Foreskin fibroblast (primary cell): ENCODE measurements at places on chromosomes 12 and 14.

DNA sequence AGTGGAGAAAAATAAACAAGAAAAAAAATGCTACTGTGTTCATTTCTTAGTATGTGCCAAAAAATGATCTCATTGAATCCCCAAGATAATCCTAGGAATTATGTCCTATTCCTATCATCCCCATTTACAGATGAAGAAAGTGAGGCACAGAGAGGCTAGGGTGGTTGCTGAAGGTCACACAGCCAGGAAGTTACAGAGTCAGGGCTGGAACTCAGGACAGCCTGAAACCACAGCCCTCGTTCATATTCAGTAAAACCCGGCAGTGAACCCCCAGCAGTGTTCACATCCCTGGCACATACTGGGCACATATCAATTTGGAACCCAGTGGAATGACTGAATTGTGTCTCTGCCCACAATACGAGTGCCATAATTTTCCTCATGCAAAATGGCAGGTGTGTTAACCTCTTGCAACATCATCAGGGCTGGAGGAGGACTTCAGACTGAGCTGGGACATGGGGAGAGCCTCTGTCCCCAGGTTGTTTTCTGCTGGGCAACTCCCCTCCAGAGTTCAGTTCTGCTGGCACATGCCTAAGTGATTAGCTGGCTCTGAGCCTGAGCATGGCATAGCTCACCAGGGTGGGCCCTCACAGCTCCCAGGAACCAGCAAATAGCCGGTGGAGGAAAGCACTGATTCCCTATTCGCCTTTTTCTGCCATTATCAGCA lies 2.0 kb upstream of the PPP1CC start:
- no peak for DNase-seq

DNA sequence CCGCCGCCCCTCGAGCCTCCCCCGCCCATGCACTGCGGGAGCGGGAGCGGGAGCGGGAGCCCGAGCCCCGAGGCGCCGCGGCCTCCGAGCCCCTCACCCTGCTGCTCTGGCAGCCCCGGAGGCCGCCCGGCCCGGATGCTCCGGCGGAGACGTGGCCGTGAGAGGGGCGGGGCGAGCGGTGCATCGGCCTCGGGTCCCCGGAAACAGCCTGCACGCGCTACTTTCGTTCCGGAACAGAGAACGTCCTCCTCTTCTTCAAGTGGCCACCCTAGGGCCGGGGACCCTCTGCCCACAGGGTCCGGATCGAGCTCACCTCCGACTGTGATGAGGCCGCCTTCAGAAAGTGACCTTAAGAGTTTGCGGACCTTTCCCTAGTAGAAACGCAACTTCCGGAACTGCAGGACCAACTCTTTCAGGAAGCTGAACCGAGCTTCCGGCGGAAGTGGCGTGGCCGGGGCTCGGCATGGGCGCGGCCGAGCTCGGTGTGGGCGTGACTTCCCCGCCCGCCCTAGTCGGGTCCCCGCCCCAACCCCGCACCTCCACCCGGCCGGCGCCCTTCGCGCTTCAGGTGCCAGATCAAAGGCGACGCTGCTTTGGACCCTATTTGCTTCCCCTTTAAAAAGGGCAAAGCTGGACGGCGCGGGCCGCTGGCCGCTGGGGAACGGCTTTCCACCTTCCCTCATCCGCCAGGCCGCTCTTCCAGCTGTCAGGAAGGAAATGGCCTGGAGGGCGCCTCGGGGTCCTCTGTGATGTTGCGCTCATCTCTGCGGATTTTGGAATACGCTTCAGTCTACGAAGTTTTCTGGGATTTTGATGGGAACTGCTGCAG lies at the start of gene GOLGA3:
Gene GOLGA3, minus strand, starts transcription at position 164 of the 829 bp plus-strand sequence. CDS start 6,741 bp downstream, outside the sequence.
- DNase-seq = peak; percentile 93

GRCh38 chr12:87311206-87311605 lies 718.0 kb downstream of the C12orf50 start:
- no peak for DNase-seq

GRCh38 chr12:53452159-53453077 lies 516 bp downstream of the PCBP2 start:
- DNase-seq = peak; percentile 81

- no peak for DNase-seq
Measured at GRCh38 chr14:102359341-102359740, 3.3 kb downstream of the CINP start.
